Left forelimb (tissue), 1 donor: ENCODE measurements at places on chromosomes 4 and X.

- DNase-seq: no peak
Observed at GRCh38 chr4:110823251-110823650, 200.4 kb upstream of the PITX2 start.

DNA sequence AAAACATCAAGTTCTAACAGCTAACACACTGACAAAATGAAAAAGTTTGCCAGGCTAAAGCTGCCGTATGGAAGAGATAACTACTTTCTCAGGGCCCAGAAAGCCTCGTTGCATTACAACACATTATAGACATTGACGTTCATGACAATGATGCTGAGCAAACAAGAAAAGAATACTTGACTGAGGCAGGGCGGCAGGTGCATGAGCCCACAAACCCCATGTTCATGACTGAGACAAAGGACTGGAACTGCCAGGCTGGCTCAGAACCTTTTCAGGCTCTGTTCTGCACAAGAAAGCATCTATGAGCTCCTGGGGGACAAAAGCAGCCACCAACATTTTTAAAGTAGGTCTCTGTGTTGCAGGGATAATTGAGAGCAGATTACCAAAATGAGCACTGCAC lies 13.6 kb downstream of the TLR6 start:
- DNase-seq: no peak

DNA sequence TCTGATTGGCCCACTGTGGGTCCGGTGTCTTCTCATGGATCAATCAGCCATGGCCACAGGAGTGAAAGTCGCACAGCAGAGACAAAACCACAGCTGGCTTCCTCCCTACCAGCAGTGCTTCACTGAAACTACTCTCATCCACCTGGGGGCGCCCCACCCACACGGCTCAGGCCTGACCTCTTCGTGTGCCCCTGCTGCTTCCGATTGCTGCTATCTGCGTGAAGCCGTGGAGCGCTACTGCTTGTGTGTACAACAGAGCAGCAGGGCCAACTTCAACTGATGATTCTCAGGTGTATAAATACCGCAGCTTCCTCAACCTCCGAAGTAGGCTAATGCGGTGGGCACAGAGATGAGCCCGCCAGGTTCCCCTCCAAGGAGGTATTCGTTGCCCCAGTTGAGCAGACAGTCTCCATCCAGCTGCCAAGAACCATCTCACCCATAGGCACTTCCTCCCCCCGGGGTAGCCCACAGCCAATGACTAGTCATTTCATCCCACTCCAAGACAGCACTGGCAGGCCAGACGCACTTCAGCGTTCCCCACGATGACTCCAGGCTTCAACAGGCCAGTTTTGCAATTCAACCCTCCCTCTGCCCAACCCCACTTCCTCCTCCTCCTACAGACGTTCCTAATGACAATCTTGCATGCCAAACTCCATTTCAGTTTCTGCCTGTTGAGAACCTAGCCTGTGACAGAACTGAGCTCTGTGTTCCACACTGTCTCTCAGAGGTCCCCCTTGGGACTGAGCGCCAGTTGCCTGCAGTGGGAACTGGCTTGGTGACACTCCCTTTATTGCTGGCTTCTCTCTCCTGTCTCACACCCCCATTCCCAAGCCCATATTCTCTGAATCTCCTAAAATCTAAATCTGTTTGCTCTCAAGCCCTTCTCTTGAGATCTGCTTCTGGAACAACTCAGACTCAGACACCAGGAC lies 41.3 kb upstream of the ATP6AP2 start:
- DNase-seq: no peak

DNA sequence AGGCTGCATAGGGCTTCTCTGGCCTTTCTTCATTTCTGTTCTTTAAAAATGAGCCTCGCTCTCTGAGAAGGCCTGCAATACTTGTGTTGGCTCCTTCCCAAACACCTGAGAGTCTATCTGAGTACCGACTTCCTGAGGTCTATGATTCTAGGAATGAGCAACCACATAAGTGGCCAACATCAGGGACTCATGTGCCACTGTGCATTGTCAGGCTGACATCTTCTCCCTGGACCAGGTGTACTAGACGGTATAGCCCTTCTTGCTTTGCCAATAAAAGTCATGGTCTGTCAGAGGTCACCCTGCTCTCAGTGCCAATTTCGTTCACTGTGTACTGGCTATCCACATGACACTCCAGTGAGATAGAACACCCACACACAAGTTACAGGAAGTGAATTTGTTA lies 67.4 kb upstream of the EPHA5 start:
- no peak for DNase-seq

DNA sequence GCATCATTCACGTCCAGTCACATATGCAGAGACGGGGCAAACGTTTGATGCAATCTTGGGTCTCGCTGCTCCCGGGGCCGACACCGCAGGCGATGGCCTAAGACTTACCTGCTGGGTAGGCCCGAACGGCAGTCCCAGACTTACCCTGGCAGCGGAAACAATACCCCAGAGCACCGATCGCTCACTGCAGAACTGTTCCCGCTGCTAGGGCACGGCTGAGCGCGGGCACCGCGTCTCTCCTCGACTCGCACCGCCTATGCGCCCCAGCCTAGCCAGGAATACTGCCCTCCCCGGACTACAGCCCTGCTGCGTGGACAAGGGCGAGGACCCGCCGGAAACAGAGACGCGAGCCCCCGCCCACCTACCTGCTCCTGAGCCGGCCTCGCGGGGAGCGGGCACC lies 86.2 kb downstream of the HPRT1 start:
- DNase-seq: no peak

DNA sequence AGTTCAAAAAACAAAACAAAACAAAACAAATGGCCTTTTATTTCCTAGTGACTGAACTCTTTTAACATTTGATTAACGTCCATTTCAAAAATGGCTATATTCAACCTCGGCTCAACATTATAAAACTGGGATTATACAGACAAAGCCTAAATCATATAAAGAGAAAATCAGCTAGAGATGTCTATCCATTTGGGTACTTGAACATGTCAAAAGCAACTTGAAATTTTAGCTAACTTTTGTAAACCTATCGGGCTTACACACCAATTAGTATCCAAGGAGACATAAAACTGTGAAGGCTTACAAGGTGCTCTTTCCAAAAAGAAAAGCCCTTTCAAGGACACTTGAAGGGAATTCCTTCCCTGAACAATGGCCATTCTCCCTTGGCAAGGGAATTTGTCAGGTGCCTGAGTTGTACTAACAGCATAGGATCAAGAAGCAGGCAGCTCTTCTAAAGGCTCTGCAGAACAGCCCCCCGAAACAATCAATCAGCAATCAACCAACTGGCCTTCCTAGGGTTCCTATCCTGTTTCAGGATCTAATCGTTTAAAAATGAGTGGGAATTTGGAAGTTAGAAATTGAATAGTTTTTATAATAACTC lies 633.7 kb upstream of the HTR2C start:
- no peak for DNase-seq

- no peak for DNase-seq
Observed at GRCh38 chrX:68942840-68943239, 114.0 kb downstream of the EFNB1 start.

DNA sequence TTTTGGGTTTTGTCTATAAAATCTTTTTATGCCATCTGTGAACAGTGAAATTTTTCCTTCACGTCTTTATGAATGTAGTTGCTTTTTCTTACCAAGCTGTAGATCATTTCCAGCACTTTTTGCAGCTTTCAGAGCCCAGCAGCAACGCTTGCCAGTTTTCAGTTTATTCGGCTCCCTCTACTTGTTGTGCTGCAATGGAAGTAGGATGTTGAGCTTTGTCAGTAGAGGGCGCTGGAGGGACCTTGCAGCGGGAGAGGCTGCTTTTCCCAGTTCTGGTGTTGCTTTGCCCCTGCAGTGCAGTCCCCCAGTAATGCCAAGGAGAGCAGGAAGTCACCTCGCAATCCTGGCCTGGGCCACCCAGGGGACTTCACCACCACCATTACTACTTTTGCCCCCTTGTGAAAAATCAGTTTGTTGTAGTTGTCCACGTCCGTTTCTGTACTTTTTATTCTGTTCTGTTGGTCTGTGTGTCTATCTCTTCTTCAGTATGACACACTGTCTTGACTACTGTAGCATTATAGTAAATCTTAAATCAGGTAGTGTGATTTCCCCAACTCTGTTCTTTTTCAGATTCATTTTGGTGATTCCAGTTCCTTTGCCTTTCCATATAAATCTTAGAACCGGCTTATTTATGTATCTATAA lies 21.8 kb downstream of the CMC4 start:
- no peak for DNase-seq

DNA sequence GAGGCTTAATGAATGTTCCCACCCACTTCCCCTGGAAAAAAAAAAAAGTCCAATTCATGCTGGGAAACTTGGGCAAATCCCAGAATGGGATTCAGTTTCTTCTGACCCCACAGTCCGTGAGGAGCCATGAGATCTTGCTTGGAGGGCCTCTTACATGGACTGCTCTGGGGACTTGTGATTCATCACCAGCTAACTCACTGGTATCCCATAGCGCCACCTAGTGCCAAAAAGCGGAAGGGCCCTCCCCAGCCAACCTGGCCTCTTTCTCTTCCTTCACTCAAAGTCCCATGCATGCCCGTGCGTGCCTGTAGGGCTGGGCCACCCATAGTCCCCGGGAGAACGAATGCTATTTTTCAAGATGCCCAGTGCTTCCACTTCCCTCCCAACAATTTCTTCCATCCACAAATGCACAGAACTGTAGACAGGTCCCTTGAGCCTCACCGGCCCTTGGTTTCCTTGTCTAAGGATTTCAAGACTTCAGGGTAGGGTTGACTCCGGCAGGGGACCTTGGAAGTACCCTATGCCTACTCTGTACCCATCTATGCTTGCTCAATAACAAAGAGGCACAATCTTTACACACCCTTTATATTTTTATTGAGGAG lies 5.1 kb downstream of the RTL5 start:
- DNase-seq: peak; percentile 82

DNA sequence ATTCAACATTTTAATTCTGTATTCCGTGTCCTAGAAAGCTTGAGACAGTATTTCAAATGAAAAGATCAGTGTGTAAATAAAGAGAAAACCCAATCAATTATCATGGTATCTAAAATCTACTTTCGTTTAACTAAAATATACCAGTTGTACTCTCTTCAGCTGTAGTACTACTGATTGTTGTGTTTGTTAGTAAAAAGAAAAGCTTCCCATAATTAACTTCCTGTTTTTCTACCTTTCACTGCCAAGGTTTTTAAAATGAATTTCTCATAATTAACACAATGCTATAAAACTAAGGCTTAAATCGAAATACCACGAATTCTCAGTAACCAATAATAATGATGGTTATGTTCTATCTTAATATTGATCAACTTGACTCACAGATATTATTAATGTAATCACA lies 37.4 kb downstream of the PPP3CA start:
- no peak for DNase-seq

DNA sequence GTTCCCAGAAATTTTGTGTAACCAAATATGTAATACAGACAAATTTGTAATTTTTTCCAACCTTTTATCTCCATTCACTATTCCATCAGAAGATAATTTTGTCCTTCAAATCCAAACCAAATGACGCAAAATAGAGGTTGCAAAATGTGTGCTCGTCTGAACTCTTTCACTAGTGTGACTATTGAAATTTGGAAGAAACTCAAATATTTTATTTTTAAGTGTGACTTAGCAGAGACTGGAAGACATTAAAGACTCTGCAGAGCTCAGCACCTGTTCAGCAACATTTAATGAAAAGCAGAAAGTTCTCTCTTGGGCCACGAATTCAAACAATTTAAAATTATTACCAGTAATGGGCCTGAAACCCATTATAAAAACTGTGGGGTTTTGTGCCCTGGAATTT lies 30.0 kb upstream of the APELA start:
- DNase-seq: no peak

- no peak for DNase-seq
Observed at GRCh38 chr4:119139311-119139710, 3.7 kb downstream of the MYOZ2 start.

DNA sequence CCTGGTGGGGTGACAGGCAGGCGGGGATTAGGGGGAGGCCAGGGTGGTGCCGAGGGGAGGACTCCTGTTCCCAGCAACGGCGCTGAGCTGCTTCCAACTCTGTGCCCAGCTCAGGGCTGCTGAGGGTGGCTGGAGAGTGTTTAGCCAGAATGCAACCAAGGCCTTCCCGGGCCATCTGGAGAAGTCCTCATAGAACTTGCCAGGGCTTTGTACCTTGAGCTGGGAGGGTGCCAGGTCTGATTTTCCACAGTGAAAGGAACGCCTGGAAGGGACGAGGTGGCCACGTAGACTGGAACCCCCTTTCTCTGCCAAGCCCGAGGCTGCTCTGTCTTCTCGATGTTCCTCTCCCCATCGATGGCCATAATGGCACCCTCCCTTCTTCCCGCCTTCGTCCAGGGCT lies 57.0 kb upstream of the GPR78 start:
- no peak for DNase-seq

- DNase-seq: no peak
Observed at GRCh38 chr4:38235354-38235753, 275.2 kb downstream of the PTTG2 start.

- DNase-seq: no peak
Observed at GRCh38 chr4:102687373-102687981, 73.3 kb downstream of the MANBA start.

GRCh38 chr4:31592293-31592692 lies 872.1 kb downstream of the PCDH7 start:
- no peak for DNase-seq

DNA sequence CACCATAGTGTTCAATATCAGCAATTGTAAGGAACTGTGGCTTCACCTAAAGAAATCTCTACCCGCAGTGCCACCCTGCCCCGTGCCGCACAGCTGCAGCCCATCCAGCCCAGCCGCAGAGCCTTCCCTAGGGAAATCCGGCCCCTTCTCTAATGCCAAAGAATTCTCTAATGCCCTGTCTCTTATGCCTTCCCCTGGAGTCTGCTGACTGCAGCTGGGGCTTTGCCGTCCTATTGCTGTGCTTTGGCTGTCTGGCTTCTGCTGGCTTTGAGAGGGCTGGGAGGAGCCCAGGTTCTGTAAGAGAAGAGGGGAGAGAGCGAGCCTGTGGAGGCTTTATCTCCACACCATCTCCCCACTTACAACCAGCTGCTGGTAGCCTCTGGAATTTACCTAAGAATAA lies 85.9 kb upstream of the HELT start:
- DNase-seq: no peak

DNA sequence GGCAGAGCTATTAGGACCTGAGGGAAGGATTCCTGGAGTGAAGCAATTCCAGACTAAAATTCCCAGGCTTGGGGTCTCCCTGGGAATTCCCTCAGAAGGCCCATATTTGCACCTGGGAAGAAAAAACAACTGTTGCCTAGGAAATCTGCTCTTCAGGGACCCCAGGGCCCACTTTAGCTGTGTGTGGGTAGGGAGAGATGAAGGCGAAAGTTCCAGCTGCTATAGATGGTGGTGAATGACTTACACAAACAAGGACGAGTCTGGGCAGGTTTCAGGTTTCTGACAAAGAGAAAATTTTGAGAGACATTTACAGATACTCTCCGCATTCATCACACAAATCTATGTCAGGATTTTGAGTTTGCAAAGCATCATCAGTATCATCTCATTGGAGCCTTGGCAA lies 126.1 kb downstream of the GPC3 start:
- no peak for DNase-seq

- no peak for DNase-seq
Observed at GRCh38 chr4:123631786-123632692, 235.4 kb downstream of the SPRY1 start.
